ENCODE measurements at places on chromosomes 1 and 21. TPM values are rescaled to one million over a fixed set of nuclear protein-coding genes. Genes with fewer than 3 reads are reported as not detected.
A peak's percentile ranks its signal among the peaks of the same experiment; 100 is the strongest.

The KIF2C gene
- 117 TPM for total RNA-seq

The KCNC4 gene
- 5.5 TPM for total RNA-seq

The SPRR2F gene
- total RNA-seq = not detected

The MECR gene
- total RNA-seq = 18.9 TPM

DNA sequence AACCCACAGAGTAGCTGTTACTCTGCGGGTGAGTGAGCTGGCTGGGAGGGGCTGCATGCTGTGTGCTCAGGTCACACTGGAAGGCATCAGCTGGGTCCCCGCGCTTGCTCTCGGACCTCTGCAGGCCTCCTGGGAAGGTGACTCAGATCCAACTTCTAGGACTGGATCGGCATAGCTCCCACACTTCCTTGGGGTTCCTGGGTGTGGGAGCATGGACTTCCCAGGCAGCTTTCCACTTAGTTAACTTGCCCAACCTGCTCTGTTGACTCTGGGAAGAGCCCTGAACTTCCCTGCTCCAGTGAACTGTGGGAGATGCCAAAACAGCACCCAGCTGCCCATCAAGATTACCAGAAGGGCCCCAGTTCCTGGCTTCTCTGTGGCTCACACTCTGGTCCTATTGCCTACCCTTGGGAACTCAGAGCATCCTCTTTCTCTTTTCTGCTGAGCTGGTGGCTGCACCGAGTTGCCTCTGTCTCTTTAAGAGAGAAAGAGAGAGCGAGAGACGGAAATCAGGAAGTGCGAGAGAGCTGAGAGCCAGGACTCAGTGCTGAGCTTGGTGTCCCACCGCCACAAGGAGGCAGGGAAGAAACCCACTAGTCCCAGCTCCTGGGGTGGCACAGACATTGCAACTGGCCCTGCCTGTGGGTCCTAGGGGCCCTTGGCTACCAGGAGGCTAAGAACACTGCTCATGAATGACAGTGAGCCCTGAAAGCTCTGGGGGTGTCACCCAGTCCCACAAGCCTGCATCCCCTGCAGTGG lies at the start of gene IKBKE:
Gene IKBKE (plus strand): TSS at position 544 of the 759 bp plus-strand sequence. CDS start 2,752 bp downstream, outside the sequence.
- DNase-seq = peak; percentile 79

- DNase-seq = no peak
Observed at GRCh38 chr1:233791721-233792120, 112.8 kb upstream of the SLC35F3 start.

DNA sequence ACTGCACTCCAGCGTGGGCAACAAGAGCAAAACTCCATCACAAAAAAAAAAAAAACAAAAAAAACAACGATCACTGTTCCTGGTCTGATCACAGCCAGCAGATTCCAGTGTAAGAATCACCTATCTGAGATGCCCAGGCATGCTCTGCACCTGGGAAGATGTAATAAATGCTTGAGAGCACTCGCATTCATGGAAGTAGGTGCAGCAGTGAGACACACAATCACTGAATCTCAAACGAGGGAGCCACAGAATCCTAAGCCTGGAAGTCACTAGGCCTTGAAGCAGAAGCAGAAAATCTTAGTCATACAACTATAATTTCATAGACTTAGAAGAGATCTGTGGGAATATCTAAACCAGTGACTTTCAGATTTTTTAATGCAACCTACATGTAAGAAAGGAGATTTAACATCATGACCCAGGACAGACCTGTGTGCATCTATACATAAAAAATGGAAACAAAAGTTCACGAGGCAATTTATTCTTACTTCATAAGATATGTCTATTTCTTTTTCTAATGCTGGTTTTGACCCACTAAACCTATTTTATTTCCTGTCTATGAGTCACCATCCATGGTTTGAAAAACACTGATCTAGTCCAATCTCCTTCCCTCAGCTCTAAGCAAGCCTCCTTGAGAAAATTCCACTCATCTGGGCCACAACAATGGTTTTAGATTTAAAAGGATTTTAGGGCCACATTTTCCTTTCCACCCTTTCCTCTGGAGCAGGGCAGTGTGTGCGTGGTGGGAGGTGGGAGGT lies 30.4 kb downstream of the RIMS3 start:
- DNase-seq = no peak

DNA sequence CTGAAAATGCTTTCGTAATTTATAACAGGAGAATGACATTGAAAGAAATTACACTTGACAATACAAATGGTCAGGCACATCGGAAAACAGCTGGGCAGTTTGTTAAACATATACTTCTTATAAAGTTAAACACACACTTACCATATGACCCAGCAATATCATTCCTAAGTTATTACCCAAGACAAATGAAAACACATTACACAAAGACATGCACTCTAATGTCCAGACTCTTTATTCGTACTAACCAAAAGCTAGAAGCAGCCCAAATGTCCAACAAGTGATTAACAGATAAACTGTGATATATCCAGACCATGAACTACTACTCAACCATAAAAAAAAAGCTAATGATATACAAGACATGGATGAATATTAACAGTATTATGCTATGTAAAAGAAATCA lies 8.5 kb downstream of the AKT3 start:
- DNase-seq = no peak

GRCh38 chr1:214854126-214854875 lies 228.2 kb upstream of the KCNK2 start:
- DNase-seq = no peak

- DNase-seq = no peak
Observed at GRCh38 chr1:163263818-163264655, 57.7 kb upstream of the NUF2 start.

GRCh38 chr1:148309940-148310500 lies 157.9 kb upstream of the NBPF11 start:
- DNase-seq = no peak

DNA sequence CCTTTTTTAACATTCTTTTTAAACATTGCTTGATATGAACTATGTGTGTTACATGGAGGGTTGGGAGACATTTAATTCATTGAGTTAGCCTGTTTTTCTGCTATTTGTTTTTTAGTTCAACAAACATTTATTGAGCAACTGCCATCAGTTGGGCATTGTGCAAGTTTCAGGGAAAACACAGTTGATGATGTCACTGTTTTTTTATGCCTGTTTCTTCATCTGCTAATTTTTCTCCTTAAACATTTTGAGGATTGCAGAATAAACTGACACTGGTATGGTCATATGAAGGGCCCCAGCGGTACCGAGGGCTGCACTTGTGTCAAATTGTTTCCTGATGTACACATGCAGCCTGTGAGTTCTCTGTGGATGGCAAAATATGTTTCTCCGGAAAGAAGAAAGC lies 253.0 kb downstream of the FGGY start:
- DNase-seq = no peak

GRCh38 chr1:46772571-46772970 lies 26.3 kb upstream of the CYP4B1 start:
- no peak for DNase-seq

DNA sequence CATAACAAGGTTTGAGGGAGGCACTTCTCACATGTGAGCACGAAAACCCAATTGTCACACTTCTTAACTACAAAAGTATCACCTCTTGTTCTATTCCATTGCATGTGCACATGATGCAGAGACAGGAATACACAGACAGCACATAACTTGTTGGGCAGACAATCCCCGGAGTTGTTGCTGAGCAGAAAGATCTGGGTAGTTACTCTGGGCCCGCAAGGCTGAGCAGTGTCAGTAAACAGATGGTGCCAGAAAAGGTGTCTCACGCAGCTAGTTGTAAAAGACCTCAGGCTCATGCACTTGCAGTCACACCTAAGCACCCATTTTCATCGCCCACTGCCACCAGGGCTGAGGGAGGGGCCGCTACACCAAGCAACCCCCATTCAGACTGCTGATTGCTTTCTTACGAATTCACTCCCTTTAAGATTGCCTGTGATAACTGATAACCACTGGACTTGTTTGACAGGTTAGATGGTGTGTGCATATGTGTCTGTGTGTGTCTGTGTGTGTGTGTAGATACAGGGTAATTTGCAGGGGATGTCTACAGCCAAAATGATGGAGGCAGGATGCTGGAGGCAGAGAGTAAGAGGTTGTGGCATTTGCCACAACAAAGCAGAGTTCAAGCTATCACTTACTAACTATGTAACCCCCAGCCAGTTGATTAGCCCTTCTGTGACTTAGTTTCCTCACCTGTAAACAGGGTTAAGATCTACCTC lies 4.2 kb downstream of the LGR6 start:
- DNase-seq = no peak

- DNase-seq = no peak
Observed at GRCh38 chr1:15475752-15476314, at the start of gene CELA2B. Gene CELA2B, plus strand, starts transcription at chr1:15476104. Its CDS starts 22 bp downstream, at chr1:15476126.

- peak; percentile 63 for DNase-seq
Observed at GRCh38 chr1:219323426-219323825, 149.7 kb downstream of the LYPLAL1 start.

DNA sequence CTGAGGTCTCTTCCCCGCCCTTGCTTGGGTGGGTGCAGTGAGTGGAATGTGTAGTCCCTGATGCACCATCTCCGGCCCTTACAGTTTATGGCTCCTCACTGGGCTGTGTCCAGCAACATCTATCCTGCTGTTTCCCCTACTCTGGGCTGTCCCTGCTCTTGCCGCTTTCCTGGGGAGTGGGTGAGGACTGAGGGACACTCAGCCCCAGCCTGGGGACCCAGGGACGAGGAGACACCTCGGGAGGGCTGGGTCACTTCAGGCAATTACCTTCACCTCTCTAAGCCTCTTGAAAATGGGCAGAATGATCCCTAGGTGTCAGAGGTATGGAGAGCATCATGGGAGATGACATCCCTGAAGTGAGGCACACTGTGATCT lies 13.6 kb upstream of the LRP8 start:
- no peak for DNase-seq

GRCh38 chr1:214136324-214136919 lies 144.5 kb upstream of the SMYD2 start:
- no peak for DNase-seq

GRCh38 chr1:67479146-67479891 lies 49.1 kb upstream of the SERBP1 start:
- DNase-seq = peak; percentile 42
